ENCODE measurements at places on chromosomes 2 and 18.

- no peak for DNase-seq
These were observed 164.4 kb upstream of the MGAT5 start for GRCh38 chr2:134089454-134089853.

DNA sequence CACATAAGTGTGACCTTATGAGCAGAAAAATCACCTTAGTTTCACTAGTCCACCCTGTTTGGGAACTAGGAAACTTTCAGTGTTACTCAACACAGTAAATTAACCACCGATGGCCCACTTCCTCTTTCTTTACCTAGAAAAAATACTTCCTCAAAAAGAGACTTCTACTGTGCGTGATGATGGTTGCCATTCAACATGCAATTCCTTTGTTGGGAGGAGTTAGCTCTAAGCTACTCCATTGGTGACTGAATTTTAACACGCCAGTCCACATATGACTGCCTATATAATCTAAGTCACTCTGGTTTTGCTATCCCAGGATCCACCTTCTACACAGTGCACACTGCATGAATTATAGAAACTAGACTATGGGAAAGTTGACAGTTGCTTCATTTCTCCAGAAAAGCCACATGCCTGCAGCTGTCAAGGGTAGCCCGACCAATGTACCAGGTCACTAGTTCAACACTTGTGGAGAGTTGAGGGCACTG, 47.8 kb upstream of the REG3G start:
- DNase-seq = no peak

DNA sequence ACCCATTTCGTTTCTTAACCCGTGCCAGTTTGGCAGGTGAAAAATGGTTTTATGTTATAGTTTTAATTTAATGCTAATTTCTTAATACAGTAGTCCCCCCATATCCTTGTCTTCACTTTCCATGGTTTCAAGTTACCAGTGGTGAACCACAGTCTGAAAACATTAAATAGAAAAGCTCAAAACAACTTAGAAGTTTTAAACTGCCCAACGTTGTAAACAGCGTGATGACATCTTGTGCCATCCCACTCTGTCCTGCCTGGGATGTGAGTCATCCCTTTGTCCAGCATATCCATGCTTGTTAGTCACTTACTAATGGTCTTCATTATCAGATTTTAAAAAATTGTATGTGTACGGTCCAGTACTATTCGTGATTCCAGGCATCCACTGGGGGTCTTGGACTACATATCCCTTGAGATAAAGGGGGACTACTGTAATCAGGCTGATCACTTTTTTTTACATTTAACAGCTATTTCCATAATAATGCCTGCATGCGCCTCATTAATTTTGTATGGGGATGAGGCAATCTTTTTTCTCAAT, 31.9 kb downstream of the SLC66A3 start:
- DNase-seq = peak; percentile 20

DNA sequence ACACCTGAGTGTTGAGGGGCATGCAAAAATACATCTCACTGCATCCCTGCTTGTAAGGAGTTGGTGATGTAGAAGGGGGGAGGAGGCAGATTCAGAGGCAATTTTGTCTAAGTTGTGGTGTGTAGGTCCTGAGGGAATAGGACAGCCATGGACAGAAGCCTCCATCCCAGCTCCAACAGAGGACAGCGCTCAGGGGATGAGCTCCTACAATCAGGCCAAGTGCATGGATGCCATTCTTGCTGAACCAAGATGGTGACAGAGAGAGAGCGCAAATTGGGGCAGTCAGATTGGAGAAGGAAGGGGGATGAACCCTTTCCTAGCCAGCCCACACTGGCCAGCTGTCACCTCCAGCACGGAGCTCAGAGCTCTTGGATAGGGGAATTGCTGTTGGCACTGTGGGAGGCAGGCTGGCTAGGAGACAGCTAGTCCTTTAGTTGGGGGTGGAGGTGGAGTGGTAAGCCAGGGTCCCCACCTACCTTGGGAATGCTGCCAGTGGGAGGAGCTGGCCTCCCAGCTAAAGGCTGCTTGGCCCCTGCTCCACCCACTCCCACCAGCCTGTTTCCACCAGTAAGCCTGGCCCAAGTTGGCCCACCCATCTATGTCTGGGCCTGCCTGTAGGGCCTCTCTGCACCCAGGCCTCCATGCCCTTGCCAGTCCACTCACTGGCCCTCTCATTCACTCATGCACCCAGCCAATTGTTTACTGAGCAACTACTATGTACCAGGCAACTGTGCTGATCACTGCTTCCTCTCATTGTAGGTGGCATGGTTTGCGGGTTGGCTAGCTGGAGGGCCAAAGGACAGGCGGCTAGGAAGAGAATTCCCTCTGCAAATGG, 2.5 kb upstream of the PER2 start:
- DNase-seq = no peak

- DNase-seq = no peak
These were observed 35.3 kb upstream of the FRZB start for GRCh38 chr2:182901748-182902147.

GRCh38 chr18:12990123-12990475, 1.1 kb upstream of the CEP192 start:
- no peak for DNase-seq

Data from HS-27A (cell line).